ENCODE measurements at places on chromosomes 3 and 15.
A peak's percentile ranks its signal among the peaks of the same experiment; 100 is the strongest.

- DNase-seq, result no peak
Observed at GRCh38 chr3:193673845-193674244, 80.8 kb downstream of the OPA1 start.

- DNase-seq, result no peak
Observed at GRCh38 chr3:156661155-156661554, 13.2 kb upstream of the TIPARP start.

GRCh38 chr3:157166115-157166514, 6.2 kb upstream of the CCNL1 start:
- DNase-seq, result peak; percentile 42

DNA sequence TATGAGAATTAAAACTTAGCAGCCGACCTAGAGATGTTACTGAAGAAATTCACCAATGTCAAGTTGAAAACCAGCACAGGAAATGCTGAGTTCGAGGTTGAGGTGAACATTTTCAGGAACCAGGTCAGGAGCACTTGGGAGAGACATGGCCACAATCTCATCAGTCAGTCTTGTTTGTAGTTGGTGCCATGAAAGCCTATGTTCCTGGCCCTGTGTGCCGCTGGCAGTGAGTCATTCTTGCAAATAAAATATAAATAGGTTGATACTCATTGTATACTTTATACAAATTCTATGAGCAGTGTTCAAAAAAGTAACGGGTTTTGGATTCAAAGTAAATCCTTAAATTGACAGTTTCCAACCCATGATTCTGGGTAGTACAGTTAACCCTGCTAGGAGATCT, 1.5 kb upstream of the FSIP1 start:
- no peak for DNase-seq

GRCh38 chr15:90860942-90861675, 7.3 kb upstream of the FURIN start:
- peak; percentile 84 for DNase-seq

GRCh38 chr15:35115155-35115725, 30.1 kb upstream of the NANOGP8 start:
- no peak for DNase-seq

- no peak for DNase-seq
Observed at GRCh38 chr3:44988073-44988472, 12.0 kb downstream of the EXOSC7 start.

GRCh38 chr15:42687740-42688139, 49.2 kb downstream of the CDAN1 start:
- no peak for DNase-seq

- DNase-seq, result no peak
Observed at GRCh38 chr3:189833996-189834395, 202.8 kb downstream of the TP63 start.

- DNase-seq, result peak; percentile 93
Observed at GRCh38 chr3:10522646-10523303, 17.4 kb upstream of the ATP2B2 start.
